ENCODE measurements at places on chromosomes 6 and 20. TPM values are rescaled to one million over a fixed set of nuclear protein-coding genes. Genes with fewer than 3 reads are reported as not detected.

- peak; percentile 32 for DNase-seq
Observed at GRCh38 chr20:21096321-21097043, 9.7 kb downstream of the LINC00237 start.

- DNase-seq = no peak
Observed at GRCh38 chr6:127630800-127631199, 53.8 kb downstream of the C6orf58 start.

DNA sequence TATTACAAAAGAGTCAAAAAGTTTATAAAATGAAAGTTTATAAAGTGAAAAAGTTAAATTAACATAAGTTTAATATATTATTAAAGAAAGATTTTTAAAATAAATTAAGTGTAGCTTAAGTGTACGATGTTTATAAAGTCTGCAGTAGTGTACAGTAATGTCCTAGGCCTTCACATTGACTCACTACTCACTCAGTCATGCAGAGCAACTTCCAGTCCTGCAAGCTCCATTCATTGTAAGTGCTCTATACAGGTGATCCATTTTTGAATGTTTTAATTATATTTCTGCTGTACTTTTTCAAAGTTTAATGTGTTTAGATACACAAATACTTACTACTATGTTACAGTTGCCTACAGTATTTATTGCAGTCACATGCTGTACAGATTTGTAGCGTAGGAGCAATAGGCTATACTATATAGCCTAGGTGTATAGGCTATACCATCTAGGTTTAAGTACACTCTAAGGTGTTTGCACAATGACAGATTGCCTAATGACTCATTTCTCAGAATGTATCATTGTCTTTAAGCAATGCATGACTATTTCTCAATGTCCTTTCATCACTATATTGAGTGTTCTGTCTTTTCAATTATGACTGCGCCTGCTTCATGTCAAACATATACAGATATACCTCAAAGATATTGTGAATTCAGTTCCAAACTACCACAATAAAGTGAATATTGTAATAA, 1110.3 kb upstream of the MAP3K7 start:
- DNase-seq = no peak

- no peak for DNase-seq
Observed at GRCh38 chr6:39367700-39368099, 45.2 kb upstream of the KCNK16 start.

- DNase-seq = peak; percentile 46
Observed at GRCh38 chr6:26158581-26159356, 71.5 kb downstream of the HFE start.

- no peak for DNase-seq
Observed at GRCh38 chr20:20839771-20840170, 127.3 kb upstream of the RALGAPA2 start.

GRCh38 chr6:13703496-13703895, 8.1 kb downstream of the RANBP9 start:
- no peak for DNase-seq

DNA sequence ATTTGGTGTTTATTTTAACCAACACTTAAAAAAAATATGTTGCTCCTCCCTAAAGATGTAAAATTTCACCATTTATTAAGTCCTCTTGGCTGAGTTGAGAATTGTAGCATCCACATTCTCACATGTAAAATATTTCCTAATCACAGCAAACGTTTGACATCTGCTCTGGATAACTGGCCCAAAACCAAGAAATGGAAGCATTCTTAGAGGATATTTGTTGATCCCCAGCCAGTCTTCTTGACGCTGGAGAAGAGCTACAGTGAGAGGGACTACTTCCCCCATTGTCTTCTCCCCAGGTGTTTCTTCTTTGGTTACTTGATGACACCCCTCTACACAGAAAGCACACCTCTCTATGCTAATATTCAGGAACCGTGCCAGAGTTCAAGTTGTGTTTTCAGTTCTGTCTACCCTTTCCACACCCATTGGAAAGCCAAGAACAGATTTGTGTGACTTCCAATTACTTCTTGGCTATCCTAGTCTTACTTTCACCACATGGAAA, 454.5 kb upstream of the JAG1 start:
- DNase-seq = peak; percentile 35

DNA sequence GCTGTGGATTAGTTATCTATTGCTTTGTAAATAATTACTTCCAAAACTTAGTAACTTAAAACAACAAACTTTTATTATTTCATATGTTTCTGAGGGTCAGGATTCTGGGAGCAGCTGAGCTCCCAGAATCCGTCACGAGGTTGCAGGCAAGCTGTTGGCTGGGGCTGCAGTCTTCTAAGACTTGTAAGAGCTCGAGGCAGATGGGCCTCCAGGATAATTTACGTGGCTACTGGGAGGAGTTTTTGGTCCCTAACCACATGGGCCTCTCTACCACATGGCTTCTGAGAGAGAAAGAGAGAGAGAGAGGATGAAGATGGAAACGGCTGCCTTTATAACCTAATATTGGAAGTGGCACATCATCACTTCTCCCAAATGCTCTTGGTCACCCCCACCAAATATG, 64.9 kb upstream of the SULF2 start:
- DNase-seq = no peak

DNA sequence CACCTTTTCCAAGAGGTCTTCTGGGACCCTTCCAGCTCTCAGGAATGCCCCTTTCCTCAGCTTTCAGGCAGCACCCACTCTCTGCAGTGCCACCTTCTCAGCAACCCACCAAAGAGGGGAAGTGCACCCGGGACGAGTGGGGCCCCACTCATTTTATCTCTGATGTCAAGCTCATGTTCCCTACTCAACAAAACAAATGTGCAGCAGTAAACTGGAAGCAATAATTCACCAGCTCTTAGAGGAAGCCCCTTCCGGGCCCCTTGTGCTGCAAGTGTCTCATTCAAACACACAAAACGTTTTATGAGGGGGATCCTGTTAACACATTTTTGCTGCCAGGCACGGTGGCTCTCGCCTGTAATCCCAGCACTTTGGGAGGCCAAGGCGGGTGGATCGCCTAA, 13.6 kb downstream of the GFOD1 start:
- DNase-seq = no peak

DNA sequence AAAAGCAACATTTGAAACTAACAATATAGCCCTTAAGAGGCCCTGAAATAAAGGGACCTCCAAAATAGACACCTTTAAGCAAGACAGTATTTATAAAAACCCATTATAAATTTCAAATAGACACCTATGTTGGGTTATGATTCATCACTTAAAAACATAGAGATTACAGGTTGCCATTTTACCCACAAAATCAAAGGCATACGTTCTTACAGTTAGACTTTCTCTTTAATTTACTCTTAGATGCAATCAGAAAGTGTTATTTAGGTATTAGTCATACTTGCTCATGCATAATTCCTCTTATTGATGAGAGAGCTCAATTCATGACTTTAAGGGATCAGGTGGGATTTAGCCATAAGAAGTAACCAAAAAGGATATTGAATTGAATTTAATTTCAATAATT, 51.5 kb upstream of the TMEM200A start:
- DNase-seq = no peak

DNA sequence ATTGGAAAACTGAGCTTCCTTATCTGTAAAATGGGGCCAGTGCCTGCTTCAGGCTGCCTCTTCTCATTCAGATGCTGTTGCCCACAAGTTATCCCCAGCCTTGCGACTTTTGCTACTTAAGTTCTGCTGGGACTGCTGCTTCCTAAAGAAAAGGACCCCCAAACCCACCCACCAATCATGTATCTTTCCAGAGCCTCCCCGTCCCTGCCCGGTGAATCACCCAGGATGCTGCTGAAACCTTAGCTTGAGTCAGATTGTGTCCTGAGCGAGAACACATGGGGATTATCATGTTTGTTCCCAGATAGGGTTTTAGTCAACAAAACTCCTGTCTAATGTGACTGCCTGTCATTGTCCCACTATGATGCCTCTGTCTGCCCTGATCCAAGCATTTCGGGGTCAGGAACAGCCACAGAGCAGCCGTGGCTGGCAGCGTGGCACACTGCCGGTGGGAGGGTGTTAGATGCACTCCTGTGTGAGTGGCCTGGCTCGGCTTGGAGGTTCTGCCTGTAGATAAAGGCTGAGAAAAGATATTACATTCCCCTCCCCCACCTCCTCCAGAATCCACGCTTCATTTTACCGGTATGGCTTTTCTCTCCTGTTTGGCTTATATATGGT, 79.9 kb downstream of the TOX2 start:
- DNase-seq = peak; percentile 52

GRCh38 chr6:90365002-90365401, 68.4 kb upstream of the BACH2 start:
- DNase-seq = no peak

DNA sequence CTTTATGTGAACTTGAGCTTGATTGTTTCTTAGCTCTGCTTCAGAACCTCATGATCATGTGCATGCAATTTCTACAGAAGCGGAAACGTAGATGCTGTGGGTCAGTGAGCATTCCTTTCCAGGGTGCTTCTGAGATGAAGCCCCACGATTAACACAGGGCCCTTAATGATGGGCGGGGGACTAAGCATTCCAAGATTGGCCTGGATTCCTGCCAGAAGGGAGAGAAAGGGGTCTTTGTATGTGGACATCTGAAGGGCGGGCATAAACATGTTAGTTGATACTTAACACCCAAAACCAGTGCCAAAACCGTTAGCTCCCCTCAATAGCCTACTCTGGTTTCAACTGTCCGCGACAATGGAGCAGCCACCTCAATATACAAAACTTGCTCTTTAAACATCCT, 46.9 kb upstream of the POU3F2 start:
- no peak for DNase-seq

- no peak for DNase-seq
Observed at GRCh38 chr20:63700199-63701050, 4.0 kb downstream of the TNFRSF6B start.

DNA sequence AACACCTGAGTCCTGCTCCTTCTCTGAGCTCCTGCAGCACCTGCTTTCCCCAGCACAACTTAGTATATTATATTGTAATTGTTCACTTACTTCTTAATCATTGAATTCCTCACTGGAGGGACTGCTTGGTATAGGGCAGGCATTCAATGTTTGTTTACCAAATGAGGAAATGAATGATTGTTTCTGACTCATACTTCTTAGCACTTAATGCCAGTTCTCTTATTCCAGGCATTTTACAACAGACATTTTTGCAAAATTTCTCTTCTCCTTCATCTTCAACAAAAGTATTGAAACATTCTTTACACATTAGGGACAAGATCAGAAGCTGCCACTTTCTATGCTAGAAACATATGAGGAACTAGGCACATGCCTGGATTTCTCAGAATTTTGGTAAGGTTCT, 119.4 kb downstream of the TBX18 start:
- DNase-seq = peak; percentile 59

- no peak for DNase-seq
Observed at GRCh38 chr6:20306491-20306890, 94.2 kb upstream of the MBOAT1 start.

DNA sequence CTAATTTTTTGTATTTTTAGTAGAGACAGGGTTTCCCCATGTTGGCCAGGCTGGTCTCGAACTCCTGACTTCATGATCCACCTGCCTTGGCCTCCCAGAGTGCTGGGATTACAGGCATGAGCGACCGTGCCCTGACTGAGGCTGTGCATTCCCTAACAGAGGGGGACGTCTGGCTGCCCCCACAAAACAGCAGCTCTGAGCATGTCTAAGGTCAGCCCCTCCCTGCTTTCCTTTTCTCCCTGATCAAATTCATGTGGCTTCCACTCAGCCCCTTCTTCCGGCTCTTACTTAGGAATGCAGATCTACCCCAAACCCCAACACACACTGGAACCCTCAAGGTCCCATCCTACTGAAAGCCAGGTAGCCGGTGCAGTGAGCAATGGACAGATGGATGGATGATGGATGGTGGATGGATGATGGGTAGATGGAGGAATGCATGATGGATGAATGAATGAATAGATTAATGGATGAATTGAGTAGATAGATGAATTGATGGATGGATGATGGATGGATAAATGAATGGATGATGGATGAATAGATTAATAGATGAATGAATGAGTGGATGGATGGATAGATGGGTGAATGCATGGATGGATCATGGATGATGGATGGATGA, 91.5 kb upstream of the BHLHE23 start:
- DNase-seq = no peak

GRCh38 chr20:22789676-22790075, 205.3 kb upstream of the FOXA2 start:
- DNase-seq = no peak

DNA sequence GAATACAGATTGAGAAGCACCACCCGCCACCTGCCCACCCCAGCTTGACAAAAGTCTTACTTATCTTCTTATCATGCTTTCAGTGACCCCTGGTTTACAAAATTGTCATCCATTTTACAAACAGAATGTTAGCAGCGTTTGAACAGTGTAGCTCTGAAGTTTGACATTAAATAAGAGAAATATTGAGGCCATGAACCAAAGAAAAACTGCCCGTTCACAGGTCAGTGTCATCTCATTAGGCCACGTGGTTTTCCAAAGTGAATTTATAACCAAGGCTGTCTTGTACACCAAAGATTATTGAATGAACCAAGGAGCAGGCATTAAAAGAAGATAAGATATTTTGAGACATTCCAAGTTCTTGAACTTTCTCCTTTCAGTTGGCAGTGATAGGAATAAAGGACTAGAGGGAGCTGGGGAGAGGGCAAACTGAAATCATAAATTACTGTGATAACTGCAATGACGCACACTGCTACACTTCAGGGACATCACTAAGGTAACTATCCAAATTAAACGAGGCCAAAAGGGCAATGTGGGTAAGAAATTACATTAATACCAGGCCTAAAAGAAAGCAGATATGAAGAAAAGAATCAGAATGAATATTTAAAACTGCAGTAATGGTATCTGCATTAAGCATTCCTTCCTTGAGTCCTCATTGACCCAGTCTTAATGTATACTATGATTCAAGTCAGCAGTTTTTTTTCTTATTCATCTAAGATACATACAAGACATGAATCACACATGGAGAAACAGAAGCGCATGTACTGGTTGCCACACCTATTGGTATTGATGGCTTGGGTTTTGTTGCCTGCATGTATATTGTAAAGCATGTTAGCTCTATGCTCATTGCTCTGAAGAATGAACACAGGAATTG, 159.8 kb upstream of the ARG1 start:
- no peak for DNase-seq

DNA sequence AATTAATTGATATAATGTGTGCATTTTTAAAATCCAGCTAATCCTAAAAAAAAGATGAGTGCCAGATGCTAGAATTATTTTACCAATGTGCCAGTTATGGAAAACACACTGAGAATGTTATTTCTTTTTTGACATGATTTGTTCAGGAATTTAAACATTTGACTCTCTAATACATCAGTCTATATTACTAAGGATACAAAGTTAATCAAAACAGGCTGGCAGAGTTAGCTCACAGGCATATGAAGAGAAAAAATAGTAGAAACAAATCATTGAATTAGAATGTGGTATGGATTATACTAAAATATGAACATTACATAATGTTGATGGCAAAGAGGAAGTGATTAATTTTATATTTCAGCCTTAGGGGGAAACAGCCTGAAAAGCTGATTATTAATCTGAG, 368.3 kb upstream of the GJE1 start:
- no peak for DNase-seq

The MYCT1 gene
- 0.79 TPM for polyA plus RNA-seq

The CAGE1 gene
- polyA plus RNA-seq = not detected

The DLL1 gene
- polyA plus RNA-seq = 0.17 TPM

The TMEM170B gene
- 0.10 TPM for polyA plus RNA-seq

The SOBP gene
- polyA plus RNA-seq = 0.99 TPM

The CCN5 gene
- polyA plus RNA-seq = not detected

The GTSF1L gene
- not detected for polyA plus RNA-seq

The CST5 gene
- polyA plus RNA-seq = not detected

The FRS3 gene
- polyA plus RNA-seq = 4.3 TPM

The CD109 gene
- polyA plus RNA-seq = 3.6 TPM

All from IMR-90 (cell line).